Astrocyte (in vitro differentiated cells and primary cell): ENCODE measurements at places on chromosomes 1 and 21.
A peak's percentile ranks its signal among the peaks of the same experiment; 100 is the strongest.

DNA sequence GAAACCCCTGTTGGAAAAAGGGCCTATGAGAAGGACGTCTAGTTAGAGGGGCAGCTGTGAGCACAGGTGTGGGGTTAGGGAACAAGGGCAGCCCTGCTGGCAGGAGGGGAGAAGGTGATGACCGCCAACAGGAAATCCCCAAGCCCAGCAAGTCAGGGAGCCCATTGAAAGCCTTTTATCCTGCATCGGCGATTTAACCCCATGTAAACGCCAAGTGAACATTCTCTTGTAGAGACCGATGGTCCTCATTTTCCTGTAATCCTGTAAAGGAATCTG is 1.1 kb upstream of the BSND start:
- no peak overlapping the region for H3K4me3 ChIP-seq
- no peaks in the 10 kb centered on the region for H3K36me3 ChIP-seq
- no peak overlapping the region for H3K27ac ChIP-seq
- DNase-seq: no peak

DNA sequence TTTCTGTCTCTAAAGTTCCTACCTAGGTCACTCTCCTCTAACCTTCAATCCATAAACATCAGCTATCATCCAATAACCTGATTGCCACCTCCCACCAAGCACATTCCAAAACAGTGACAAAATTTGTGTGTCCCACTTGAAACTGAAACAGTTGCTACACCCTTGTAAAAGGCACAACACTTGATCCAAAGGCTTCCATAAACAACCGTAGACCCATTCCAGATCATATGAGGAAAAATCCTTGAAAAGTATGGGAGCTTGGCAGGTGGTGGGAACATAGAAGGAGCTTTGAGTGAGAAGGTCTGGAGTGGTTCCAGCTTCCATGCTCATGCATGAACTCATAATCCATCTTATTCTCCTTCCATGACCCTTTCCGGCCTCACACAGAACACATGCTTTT is 82.0 kb upstream of the ATP1A1 start:
- H3K36me3 ChIP-seq: no peaks in the 10 kb centered on the region
- no peaks in the 10 kb centered on the region for H3K27me3 ChIP-seq
- no peak for DNase-seq

DNA sequence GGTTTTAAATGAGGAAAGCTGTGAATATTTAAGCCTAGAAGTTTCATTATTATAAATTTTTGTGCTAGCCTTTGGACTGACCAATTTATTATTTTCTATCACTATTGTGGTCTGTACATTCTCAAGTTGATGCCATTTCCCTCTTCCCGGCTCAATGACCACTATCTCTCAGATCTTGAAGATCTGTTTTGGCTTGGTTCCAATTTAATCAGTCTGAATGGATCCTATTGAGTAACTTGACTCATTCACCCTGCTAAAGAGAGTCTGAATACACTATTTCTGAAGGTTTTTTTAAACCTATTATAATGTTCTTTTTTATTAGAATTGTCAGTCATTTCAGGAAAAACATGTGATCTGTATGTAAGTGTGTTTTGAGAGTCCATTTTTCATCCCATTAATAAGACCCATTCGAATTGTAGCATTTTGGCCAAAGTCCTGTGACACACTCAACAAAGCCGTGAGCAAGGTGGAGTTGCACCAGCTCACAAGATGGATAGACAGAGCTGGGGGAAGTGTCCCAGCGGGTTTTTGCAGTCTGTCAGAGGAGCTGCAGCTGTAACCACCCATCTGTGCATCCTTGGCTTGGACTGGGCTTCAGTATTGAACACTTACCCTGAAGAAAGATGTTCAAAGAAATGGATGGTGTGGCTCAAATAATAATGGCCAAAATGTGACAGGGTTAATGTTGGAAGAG is 145.6 kb downstream of the NFIA start:
- H3K4me1 ChIP-seq: no peaks in the 10 kb centered on the region
- DNase-seq: no peak
- H3K4me3 ChIP-seq: no peak overlapping the region
- H3K27me3 ChIP-seq: peaks cover 11% of the 10 kb centered on the region
- no peaks in the 10 kb centered on the region for H3K36me3 ChIP-seq

- no peak for DNase-seq
- H3K36me3 ChIP-seq: peaks cover 5% of the 10 kb centered on the region
- H3K27ac ChIP-seq: peak overlapping the region; percentile 41
- H3K4me1 ChIP-seq: peaks cover 6% of the 10 kb centered on the region
- H3K27me3 ChIP-seq: no peaks in the 10 kb centered on the region
- peak overlapping the region; percentile 86 for H3K4me3 ChIP-seq
These were observed 686 bp downstream of the MIIP start for GRCh38 chr1:12019858-12020509.

- no peak overlapping the region for H3K4me3 ChIP-seq
- peaks cover 15% of the 10 kb centered on the region for H3K4me1 ChIP-seq
- no peaks in the 10 kb centered on the region for H3K36me3 ChIP-seq
- H3K27ac ChIP-seq: no peak overlapping the region
- peak; percentile 45 for DNase-seq
These were observed 14.0 kb upstream of the WASF2 start for GRCh38 chr1:27503844-27504587.

DNA sequence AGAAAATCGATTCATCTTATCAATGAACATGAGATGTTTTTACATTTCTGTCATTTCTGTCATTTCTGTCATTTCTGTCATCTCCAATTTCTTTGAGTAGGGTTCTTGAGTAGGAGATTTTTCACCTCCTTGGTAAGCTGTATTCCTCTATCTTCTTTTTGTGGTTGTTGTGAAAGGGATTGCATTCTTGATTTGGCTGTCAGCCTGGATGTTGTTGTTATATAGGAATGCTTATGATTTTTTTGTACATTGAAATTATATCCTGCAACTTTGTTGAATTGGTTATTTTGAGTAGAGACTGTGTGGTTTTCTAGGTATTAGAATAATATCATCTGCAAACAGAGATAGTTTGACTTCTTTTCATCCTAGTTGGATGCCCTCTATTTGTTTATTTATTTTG is 1233.7 kb downstream of the PLA2G4A start:
- peak; percentile 12 for DNase-seq
- no peak overlapping the region for H3K27ac ChIP-seq
